ENCODE measurements at places on chromosomes 11 and 22. TPM values are rescaled to one million over a fixed set of nuclear protein-coding genes. Genes with fewer than 3 reads are reported as not detected.

The FREY1 gene
- 0.39 TPM for total RNA-seq

The HBB gene
- total RNA-seq, result not detected

The NEFH gene
- total RNA-seq, result 0.12 TPM

The APOA1 gene
- 0.12 TPM for total RNA-seq

The POU2AF3 gene
- total RNA-seq, result 1.7 TPM

The LRRC56 gene
- total RNA-seq, result 0.95 TPM

The CNTF gene
- total RNA-seq, result 1.2 TPM

The E2F8 gene
- total RNA-seq, result 6.3 TPM

The CACNA1I gene
- 0.06 TPM for total RNA-seq
